Airway epithelial cell (primary cell): ENCODE measurements at places on chromosomes 1 and 21. TPM values are rescaled to one million over a fixed set of nuclear protein-coding genes. Genes with fewer than 3 reads are reported as not detected.

S100A3 gene
- 4.6 and 9.0 TPM in 2 replicates for total RNA-seq

DCLRE1B gene
- 6.3 and 6.8 TPM in 2 replicates for total RNA-seq

THEM5 gene
- 0.99 and 2.3 TPM in 2 replicates for total RNA-seq

PPIE gene
- 40.1 and 45.6 TPM in 2 replicates for total RNA-seq

MR1 gene
- 13.1 and 21.7 TPM in 2 replicates for total RNA-seq

HSD3B2 gene
- not detected in 2 replicates for total RNA-seq

AMY2A gene
- not detected in 2 replicates for total RNA-seq
